Stimulated activated CD4-positive, alpha-beta T cell treated with anti-CD3 and anti-CD28 coated beads, Interleukin-1b, Interleukin-23, amount 100 ng/mL, for 4 hours (primary cell): ENCODE measurements at places on chromosomes 11 and 22.

DNA sequence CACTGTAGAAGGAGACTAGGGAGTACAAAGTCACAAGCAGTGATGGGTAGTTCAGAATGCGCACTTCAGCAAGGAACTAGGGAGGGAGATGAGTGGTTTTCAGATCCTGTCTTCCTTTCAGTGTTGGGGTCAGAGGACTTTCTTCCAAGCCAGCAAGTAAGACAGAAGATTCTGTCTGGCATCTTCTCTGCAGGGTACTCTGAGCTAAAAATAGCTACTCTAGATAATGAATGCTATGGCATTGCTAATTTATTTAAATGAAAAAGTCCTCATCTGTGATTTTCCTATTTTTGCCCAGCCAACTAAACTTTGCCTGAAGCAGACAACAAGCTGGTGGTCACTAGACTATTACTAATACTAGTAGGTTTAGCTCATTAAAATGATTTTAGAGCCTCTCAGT, 18.3 kb upstream of the ARL14EP start:
- no peak for DNase-seq

- peak; percentile 64 for DNase-seq
Observed at GRCh38 chr11:797296-798092, 587 bp downstream of the SLC25A22 start.

DNA sequence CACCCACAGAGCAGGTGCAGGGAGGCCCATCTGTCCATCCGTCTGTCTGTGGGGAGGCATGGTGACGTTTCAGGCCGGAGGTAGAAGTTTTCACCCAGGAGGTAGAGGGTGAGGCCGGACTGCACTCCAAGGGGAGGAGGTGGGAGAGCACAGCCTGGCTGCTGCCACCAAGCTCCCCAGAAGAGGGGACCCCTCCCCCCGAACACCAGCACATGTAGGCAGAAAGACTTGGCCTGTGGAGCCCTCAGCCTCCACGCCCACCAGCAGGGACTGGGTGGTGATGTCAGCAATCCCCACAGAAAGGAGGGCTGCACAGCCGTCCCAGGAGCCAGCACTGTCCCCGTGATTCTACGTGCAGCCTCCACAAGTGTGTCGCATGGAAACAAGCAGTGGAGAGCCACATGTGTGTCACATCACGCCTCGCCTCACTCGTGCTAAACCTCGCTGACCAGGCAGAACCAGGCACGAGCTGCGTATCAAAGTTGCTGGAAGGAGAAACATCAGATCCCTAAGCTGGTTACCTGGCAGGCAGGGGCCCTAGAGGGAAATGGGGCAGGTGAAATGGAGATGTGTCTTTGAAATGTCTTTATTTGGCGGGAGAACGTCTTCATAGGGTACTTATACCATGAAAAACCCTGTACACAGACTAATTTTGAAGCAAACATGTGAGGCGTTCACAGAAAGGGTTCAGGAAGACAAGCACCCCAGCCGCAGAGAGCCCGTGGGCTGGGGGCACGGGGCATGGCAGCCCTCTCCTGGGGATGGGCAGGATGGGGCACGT, 49.1 kb downstream of the CDKN1C start:
- DNase-seq: no peak

DNA sequence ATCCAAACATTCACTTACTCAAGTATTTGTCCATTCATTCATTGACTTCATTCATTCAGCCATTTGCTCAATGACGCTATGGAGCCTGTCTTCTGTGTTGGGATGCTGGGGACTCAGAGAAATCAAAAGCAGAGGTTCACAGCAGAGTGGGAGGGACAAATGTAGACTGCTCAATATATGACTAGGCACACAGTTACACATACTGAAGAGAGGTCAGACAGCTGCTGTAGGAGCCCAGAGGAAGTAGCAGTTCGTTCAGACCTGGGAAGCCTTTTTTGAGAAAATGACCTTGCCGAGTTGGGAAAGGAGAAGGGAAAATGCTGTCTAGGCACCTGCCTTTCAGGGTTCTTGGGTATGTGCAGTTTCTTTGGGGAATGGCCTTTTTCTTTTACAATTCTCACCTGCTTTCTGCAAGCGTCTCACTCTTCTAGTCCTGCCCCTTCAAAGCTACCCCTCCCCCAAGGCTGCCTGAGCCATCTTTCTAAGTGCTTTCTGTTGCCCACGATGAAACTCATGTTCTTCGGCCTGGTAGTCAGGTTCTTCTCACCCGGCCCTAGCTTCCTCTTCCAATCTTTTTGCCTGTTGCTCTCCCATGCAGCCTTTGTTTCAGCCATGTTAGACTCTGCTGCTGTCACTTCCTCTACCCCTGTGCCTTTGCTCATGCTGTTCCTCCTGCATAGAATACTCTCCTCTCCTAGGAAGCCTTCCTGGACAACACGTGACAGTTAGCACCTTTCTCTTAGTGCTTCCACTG, 4.2 kb upstream of the UVRAG start:
- no peak for DNase-seq

- no peak for DNase-seq
Observed at GRCh38 chr22:33650244-33650643, 270.0 kb downstream of the LARGE1 start.

- DNase-seq: no peak
Observed at GRCh38 chr11:105696000-105696399, 86.1 kb downstream of the GRIA4 start.

- no peak for DNase-seq
Observed at GRCh38 chr11:118194835-118195627, 18.6 kb upstream of the SCN2B start.

DNA sequence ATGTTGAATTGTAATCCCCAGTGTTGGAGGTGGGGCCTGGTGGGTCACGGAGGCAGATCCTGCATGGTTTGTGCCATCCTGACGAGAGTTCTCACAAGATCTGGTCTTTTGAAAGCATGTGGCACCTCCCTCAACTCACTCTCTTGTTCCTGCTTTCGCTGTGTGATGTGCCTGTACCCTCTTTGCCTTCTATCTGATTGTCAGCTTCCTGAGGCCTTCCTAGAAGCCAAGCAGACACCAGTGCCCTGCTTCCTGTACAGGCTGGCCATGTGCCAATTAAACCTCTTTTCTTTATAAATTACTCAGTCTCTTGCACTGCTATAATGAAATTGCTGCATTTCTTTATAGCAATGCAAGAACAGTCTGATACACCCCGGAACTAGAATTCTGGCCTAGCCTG, 13.1 kb downstream of the PTPN5 start:
- no peak for DNase-seq

DNA sequence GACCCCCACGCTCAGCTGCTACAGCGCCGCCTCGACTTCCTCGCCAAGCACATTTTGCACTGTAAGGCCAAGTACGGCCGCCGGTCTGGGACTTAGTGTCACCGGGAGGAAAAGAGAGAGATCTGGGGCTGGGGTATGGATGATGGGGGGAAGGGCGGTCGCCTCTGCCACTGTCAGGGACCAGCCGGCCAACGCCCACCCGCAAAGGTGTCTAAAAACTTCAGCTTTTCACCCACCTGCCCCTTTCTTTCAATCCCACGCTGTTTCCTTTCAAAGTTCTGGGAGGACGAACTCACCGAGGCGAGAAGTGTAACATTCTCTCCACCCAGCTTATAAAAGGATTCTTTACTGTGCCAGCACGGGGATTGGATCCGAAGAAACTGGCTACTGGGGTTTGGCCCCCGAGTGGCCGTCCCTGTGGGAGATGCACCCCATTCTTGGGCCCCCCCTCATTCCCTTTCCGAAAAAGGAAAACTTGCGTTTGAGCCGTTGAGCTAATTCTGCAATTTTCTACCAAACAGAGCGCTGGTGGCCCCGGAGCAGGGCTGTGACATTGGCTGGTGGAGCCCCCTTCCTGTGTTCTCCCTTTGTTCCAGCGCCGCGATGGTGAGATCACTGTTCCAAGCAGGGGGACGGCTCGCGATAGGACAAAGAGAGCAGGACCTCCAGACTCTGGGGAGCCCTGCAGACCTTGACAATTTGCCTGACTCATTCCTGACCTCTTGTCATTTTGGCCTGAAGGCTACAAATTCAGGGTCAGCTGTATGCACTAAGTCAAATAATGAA, 1.8 kb downstream of the FJX1 start:
- no peak for DNase-seq

DNA sequence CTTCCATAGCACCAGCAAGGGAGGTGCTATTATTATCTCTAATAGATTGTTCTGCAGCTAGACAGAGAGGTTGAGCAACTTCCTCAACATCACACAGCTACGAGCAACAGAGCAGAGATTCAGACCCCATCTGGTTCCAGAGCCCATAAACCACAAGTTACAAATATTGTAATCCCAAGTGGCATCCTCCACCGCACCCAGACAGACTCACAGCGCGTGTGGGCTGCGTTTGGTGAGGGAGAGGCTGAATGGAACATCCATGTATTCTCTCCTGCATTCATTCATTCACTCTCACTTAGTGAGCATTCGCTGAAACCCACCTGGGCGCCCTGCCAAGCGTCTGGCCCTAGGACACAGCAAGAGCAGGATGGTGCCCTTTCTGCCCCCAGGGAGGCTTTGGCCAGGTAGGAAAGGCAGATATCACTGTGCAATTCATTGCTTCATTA, 33.5 kb downstream of the LIF start:
- no peak for DNase-seq

GRCh38 chr11:125257190-125257579, 92.6 kb downstream of the PKNOX2 start:
- no peak for DNase-seq
